ENCODE measurements at places on chromosomes 7 and 10.

DNA sequence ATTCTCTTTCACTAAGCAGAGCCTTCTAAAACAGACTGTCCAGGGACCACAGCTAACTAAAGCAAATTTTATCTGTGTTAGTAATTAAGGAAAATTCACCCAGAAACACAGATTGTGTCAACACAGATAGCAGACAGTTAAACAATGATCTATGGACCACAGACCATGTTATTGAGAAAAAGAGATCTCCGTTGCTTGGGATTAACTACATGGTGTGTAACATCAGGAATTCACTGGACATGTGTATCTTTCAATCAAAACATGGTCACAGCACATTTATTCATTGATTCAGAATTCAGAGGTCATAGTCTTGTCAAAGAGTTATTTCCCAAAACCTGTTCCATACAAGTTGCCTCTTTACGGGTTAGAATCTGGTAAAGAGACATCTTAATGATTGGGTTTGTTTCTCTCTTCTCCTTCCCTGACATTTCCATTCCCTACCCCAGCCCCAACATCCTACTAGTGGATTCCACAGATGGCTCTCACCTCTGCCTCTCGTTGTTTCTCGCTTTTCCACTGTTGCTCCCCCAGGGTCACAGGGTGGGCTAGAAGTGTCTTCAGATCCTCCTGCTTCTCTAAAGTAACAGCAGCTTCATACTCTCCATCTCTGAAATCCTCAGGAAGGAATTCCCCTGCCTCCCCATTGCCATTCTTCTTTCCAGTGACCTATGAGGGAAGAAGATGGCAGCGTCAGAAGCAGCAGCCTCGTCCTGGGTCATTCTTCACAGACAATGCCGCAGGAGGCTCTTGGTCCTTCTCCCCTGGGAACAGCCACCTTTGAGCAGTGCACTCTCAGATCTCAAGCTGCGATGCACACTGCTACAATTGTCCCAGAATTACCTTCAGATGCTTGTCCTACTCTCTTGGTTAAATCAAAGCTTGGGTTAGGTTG, 958 bp downstream of the ANKRD1 start:
- no peak for DNase-seq

- no peak for DNase-seq
Observed at GRCh38 chr7:138876326-138876725, 78.3 kb upstream of the ATP6V0A4 start.

DNA sequence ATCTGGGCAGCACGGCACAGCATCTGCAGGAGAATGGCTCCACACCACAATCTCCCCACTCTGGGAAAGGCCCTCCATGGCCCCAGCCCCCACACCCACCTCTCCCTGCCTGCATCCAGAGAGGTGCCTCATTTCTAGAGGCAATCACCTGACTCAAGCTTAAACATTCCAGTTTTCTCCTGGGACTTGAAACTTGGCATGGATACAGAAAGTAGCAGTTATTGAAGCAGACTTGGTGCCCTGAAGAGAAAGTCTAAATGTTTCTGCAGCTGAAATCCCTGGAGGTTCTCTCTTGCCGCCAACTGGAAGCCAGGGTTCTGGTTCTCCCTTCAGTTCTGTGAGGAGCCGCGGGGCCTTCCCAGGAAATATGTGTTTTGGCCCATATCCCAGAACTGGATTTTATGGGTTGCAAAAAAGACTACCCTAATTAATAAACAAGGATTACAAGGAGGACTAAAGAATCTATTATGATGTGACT, 122.8 kb downstream of the SKIDA1 start:
- DNase-seq, result no peak

DNA sequence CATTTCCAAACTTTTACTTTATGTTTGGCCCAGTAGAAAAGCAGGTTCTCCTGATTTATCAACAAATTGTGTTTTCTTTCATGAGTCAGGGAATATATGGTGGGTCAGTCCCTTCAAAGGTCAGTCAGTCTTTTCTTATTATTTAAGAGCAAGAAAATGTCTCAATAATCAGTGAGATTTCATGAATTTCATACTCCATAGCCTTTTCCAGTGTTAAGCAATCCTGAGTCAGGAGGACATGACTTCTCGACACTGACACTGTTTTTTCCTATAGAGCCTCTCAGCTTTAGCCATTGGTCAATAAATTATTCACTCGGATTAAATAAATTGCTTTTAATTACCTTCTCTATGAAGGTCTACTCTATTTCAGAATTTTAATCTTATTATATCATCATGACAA, 334.5 kb downstream of the SORCS1 start:
- no peak for DNase-seq

GRCh38 chr7:74271742-74272141, 17.5 kb upstream of the CLIP2 start:
- DNase-seq, result no peak

DNA sequence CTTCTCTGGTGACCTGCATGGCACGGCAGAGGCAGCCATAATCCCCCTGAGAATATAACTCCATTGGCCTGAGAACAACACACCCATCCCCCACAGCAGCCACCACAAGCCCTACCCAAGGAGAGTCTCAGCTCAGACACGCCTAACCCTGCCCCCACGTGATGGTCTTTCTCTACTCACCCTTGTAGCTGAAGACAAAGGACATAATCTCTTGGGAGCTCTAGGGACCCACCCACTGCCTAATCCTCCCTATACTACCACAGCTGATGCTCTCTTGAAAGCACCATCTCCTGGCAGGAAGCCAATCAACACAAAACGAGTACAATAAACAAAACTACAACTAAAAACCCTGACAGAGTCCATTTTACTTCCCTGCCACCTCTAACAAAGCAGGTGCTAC, 30.7 kb upstream of the HPSE2 start:
- DNase-seq, result peak; percentile 14

- no peak for DNase-seq
Observed at GRCh38 chr7:43485580-43485979, 97.3 kb upstream of the STK17A start.
